ENCODE measurements at places on chromosomes 3 and 15.

DNA sequence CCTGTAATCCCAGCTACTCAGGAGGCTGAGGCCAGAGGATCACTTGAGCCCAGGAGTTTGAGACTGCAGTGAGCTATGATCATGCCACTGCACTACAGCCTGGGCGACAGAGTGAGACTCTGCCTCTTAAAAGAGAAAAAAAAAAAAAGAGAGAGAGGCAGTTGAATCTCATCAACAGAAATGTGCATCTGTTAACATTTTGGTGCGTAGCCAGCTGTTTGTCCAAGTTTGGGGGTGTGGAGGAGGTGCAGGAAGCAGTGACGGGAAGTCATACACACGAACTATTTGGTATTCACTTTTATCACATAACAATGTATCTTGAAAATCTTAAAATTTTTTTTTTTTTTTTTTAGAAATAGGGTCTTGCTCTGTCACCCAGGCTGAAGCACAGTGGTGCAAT is 18.2 kb upstream of the CEMIP start:
- DNase-seq: no peak

- DNase-seq: peak; percentile 49
These were observed 108.3 kb downstream of the TFDP2 start for GRCh38 chr3:142040941-142041491.

- DNase-seq: no peak
These were observed 31.9 kb downstream of the RAD18 start for GRCh38 chr3:8931342-8931741.

DNA sequence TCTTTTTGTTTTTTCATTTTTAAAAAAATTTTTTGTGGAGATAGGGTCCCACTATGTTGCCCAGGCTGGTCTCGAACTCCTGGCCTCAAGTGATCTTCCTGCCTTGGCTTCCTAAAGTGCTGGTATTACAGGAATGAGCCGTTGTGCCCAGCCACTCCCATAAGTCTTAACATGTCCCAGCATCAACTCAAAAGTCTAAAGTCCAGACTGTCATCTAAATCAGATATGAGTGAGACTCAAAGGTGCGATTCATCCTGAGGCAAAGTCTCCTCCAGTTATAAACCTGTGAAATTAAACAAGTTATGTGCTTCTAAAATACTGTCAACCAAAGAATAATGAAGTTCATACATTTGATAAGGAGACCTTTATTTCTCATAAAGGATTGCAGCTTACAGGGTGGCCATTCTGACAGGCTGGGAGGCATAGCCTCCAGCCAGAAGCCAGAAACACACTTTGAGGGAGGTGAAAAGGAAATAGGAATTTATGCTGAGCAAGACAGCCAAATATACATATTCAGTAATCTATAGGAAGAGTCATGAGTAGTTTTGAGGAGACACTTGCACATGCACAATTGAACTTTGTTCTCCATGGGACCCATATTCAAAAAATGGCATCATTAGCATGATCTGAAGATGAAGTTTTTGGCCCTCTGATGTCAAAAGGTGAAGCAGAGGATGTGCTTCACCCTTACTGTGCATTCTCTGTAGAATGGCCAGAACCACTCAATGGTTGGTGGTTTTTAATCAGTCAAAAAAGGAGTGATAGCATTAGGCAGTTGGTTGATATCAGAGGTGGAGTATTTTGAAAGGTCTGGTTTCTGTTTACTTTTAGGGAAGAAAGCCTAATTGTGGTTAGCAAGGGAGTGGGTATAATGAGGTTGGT is 11.0 kb upstream of the ZNF662 start:
- DNase-seq: no peak

GRCh38 chr15:72800833-72801481 is 17.4 kb upstream of the ADPGK start:
- no peak for DNase-seq

DNA sequence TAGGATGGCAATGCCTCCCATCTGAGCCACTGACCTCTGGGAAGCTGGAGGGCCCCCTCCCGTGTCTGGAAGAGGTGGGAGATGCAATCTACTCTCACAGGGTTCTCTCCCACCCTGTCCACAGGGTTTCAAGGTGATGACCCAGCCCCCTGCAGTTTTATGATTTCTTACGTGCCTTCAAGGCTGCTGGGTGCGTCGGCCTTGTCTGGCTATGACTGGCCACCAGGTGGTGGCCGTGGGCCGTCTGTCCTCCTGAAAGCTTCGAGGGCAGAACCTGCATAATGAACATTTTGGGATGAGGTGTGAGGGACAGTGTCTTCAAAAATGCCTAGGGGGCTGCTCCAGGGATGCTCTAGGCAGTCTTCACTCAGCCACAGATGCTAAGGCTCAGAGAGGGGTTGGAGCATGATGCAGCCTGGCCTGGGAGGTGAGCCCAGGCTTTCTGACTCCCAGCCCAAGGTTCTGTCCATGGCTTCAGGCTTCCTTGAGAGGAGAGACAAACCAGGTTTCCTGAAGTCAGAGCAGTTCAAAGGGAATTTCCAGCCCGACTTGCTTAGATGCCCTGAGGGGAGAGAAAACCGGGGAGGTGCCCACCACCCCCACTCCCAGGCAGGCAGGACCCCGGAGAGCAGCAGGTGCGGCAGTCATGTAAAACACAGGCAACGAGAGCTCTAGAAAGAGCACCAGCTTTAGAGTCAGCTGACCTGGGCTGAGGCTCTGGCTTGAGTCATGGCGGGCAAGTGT is 18.7 kb downstream of the ISG20 start:
- DNase-seq: no peak

DNA sequence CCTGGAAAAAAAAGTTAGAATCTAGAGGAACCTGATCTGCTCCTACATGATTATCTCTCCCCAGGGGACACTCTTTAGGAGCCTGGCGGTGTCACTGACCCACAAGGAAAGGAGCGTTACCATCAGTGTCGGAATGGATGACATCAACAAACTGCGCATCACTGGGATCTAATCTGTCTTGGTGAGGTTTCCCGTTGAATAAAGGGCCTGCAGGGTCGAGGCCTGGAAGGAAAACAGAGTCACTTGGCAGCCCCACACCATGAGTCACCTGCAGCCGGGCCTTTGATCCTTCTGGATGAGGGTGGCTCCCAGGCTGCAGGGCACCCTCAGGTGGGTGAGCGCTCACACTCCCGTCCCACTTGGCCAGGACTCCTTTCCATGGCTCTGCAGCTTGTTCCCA is 25.0 kb downstream of the LIPH start:
- no peak for DNase-seq

DNA sequence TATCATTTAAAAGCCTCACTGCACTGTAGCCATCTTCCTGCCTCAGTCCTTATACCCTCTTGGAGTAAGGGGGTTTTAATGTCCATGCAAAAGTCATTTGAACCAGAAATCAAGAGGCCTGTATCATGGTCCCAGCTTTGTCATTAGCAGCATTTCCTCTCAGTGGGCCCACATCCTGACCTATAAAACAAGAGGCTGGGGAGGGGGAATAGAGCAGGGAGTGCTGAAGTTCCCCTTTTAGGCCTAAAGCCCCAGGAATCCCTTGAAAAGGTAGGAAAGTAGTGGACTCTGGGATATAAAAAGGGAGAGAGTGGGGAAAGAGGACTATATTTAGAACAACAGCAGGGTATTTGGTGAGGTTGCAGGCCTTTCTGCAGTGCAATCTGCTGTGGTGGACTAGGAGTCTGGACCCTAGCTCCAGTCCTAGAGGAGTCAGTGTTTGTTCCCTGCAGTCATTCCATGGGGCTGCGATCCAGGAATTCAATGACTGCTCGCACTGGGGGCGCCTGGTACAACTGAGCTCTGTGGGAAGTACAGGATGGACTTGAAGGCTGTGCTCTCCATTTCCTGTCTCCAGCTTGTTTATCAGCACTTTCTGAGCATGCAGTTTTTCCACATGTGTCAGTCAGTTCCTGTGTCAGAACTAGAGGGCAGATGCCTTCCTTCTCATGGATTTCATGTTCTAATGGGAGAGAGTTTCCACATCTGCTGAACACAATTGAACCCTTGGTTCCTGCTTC is 46.8 kb downstream of the PDHB start:
- DNase-seq: no peak

DNA sequence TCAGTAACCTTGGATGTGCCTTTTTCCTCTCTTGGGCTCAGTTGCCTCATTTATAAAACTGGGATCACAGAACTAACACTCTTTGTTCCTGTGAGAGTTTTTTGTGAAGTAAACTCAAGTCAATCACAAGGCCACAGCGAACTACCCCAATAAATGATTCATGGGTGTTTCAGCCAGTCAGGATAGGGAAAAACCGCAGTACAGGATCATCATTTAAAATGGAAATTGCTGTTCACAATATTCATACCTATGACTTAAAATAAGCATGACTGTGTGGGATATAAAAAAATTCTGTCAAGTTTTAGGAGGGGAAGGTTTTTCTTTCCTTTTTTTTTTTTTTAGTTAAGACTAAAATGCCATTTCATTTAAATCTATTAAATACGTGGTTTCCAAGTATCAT is 238.1 kb downstream of the CHST2 start:
- DNase-seq: no peak

GRCh38 chr15:38471974-38472373 is 18.0 kb downstream of the FAM98B start:
- DNase-seq: no peak

- no peak for DNase-seq
These were observed 55.9 kb downstream of the CLDN1 start for GRCh38 chr3:190266265-190266912.

- DNase-seq: no peak
These were observed 35.8 kb upstream of the FBN1 start for GRCh38 chr15:48681353-48681752.

GRCh38 chr3:32411442-32411841 is 19.8 kb downstream of the CMTM7 start:
- no peak for DNase-seq

DNA sequence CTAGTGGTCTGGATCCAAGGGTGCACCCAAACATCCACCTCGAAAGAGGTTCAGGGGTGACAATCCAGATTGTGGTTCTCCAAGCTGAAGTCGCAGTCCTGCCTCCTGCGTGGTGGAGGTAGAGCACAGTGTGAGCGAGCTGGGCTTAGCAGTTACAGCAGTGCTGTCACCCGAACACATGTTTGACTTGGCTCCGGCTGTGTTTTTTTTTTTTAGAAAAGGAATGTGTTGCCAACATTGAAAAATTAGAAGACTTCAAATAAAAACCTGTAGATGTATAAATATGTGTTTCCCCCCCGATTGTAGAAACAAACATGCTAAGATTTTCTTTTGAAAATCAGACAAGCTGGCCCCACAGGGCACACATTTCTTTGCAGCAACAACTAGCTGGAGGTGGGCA is 530.8 kb downstream of the SHQ1 start:
- DNase-seq: no peak

- DNase-seq: no peak
These were observed 825.5 kb downstream of the EPHA3 start for GRCh38 chr3:89932882-89933281.

- no peak for DNase-seq
These were observed 168.8 kb upstream of the TTC14 start for GRCh38 chr3:180433152-180433551.

GRCh38 chr3:54047568-54047967 is 74.8 kb upstream of the CACNA2D3 start:
- DNase-seq: no peak

GRCh38 chr3:171446801-171447578 is 13.2 kb downstream of the TNIK start:
- DNase-seq: no peak

GRCh38 chr3:97816811-97817210 is 5.0 kb upstream of the CRYBG3 start:
- DNase-seq: no peak

DNA sequence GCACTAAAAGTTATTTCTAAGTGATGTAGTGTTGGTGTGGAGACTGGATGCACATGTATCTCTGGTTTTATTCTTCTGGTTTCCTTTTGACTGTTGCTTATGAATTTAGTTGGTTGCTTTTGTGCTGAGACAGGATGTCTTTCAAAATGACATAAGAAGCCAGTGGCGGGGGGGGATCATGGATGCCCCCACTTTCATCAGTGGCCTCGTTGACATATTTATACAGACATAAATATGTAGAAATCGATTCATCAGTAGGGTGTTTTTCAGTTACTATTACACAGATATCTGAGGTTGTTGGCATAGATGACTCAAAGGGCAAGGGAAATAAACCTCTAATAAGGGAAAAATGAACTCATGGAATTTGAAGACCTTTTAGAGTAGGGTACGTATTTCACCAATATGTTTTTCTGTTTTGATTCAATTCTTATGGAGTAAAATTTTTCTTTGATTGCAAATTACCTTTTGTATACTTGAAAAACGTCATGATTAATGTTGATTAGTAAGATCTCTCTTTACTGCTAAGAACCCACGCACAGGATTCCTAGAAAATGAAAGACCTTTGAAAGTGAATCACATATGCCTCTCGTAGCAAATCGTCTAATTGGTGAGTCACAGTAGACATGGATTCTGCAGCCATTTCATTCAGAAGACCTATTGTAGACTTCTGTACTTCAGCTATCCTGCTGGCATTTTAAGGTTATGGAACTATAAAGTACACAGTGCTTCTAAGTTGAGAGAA is 97.4 kb upstream of the RBMS3 start:
- no peak for DNase-seq

GRCh38 chr3:9223672-9224071 is 25.8 kb downstream of the SRGAP3 start:
- no peak for DNase-seq

- DNase-seq: no peak
These were observed 193.3 kb upstream of the TOPAZ1 start for GRCh38 chr3:44048196-44048924.

DNA sequence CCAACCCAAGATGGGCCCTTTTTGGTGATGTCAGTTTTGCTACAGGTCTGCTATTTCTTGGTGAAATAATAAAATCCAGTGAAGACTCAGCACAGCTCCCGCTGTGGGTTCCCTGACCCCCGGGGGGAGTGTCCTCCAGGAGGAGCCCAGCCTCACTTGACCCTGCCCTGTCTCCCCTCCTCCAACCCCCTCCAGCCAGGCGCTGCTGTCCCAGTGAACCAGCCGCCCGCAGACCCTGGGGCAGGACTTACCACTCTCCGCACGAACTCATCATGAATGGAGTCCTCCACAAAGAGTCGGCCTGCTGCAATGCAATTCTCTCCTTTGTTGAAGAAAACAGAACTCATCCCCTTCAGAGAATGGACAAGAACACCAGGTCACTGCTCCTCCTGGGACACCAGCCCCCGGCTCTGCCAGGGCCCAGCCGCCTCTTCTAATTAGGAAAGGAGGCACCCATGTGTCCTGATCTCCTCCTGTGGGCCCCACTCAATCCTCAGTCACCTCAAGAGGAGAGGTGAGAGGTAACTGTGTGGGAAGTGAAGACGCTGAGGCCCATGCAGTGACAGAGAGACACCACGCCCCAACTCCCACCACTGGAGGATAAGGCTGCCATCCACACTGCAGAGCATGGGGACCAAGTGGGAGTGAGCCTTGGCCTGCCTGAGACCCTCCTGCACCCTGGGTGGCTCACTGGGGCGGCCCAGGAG is 28.8 kb upstream of the SLC41A3 start:
- no peak for DNase-seq

GRCh38 chr3:24704496-24704895 is 209.8 kb upstream of the THRB start:
- DNase-seq: peak; percentile 20

DNA sequence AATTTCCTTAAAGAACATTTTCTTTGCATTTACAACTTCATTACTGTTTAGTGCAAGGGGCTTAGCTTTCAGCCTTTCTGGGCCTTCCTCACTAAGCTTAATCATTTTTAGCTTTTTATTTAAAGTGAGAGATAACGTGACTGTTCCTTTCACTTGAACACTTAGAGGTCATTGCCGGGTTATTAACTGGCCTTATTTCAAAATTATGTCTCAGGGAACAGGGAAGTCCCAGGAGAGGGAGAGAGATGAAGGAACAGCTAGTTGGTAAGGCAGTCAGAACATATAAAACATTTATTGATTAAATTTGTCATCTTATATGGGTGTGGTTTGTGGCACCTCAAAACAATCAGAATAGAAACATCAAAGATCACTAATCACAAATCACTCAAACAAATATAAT is 268.7 kb downstream of the TIGIT start:
- DNase-seq: no peak

- DNase-seq: no peak
These were observed 16.6 kb upstream of the SEC13 start for GRCh38 chr3:10337323-10338163.
